Central memory CD8-positive, alpha-beta T cell (primary cell): ENCODE measurements at places on chromosomes 5 and 9.

DNA sequence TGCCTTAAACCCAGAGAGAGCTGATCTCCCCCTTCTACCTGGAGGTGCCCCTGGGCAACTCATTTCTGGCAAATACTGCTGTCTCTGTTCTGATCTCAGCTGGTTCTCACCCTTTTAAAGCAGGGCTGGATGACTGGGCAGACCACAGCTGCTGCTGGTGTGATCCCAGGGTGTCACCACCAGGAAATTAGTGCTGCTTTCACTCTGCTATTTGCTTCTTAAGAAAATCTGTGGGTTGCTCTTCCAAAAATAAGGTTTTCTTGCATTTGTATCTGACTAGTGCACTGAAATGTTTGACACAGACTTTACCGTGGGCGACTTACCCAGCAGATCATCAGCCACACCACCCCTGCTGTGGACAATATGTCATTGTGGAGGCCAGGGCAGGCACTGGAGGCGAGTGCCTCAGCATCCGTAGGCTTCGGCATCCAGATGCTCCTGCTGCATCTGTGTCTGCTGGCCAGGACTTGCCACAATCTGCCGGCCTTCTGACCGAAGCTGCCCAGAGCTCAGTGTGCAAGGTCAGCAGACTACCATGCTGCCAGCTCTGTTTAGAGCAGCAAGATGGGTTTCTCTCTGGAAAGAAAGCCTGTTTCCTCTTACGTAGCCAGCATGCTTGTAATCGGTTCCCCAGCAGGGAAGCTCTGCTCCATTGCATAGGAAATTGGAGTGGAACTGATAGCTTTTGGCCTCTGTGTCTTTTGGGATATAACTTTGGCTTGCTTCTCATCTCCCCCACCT is 13.6 kb downstream of the ARHGAP26 start:
- H3K4me3 ChIP-seq, result peak overlapping the region; percentile 63
- peaks cover 98% of the 10 kb centered on the region for H3K4me1 ChIP-seq
- peak overlapping the region; percentile 90 for H3K27ac ChIP-seq
- H3K27me3 ChIP-seq, result no peaks in the 10 kb centered on the region
- no peak for DNase-seq

- H3K36me3 ChIP-seq, result no peaks in the 10 kb centered on the region
- H3K27me3 ChIP-seq, result peaks cover 39% of the 10 kb centered on the region
- H3K4me1 ChIP-seq, result peaks cover 9% of the 10 kb centered on the region
- no peak for DNase-seq
- no peak overlapping the region for H3K27ac ChIP-seq
- no peak overlapping the region for H3K4me3 ChIP-seq
Measured at GRCh38 chr5:36073595-36074216, 7.0 kb upstream of the UGT3A2 start.

DNA sequence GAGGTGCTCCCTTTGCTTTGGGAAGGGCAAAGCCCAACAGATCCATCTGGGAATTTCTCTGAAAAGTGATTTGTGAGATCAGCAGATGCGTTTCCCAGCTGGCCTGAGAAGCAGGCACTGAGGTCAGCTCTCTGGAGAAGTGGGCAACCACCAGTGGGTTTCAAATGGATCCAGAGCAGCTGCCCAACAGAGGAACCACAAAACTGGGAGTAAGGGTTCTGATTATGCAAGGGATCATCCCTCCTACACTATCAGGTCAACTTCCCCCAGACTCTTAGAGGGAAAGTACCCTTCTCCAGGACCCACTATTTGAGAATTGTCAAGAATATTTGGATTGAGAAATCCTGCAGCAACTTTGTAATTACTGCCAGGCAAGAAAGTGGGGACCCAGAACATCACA is 21.7 kb downstream of the CCL28 start:
- no peaks in the 10 kb centered on the region for H3K27me3 ChIP-seq
- no peak for DNase-seq
- H3K36me3 ChIP-seq, result peaks cover 6% of the 10 kb centered on the region
- H3K4me1 ChIP-seq, result peaks cover 9% of the 10 kb centered on the region

- no peak overlapping the region for H3K4me3 ChIP-seq
- H3K4me1 ChIP-seq, result peaks cover 59% of the 10 kb centered on the region
- no peak overlapping the region for H3K27ac ChIP-seq
- peaks cover 3% of the 10 kb centered on the region for H3K36me3 ChIP-seq
- no peaks in the 10 kb centered on the region for H3K27me3 ChIP-seq
Measured at GRCh38 chr5:75057561-75057960, 5.2 kb upstream of the GCNT4 start.

DNA sequence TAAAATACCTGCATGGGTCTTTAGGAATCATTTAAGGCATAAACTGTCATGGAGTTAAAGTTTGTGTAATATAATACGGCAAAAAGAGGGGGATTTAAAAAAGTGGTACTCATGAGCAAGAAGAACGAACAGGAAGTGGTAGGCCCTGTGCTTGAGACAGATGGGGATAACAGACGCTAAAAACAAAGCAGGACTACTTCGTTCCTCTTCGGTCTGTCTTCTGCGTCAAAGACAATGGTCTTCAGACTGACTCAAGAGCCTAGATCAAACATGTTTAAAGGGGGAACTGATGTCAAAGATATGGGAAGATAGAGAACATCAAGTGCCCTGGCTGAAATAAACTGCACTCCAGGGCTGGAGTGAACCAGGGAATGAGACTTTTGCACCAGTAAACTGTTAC is 59.8 kb upstream of the RFX3 start:
- H3K36me3 ChIP-seq, result no peaks in the 10 kb centered on the region
- no peaks in the 10 kb centered on the region for H3K27me3 ChIP-seq
- no peak overlapping the region for H3K4me3 ChIP-seq
- DNase-seq, result no peak
- no peak overlapping the region for H3K27ac ChIP-seq

- H3K27ac ChIP-seq, result no peak overlapping the region
- H3K4me3 ChIP-seq, result no peak overlapping the region
- no peaks in the 10 kb centered on the region for H3K36me3 ChIP-seq
Measured at GRCh38 chr5:74132485-74132884, 506.5 kb downstream of the ARHGEF28 start.
